ENCODE measurements at places on chromosomes 1 and 21.

- DNase-seq, result no peak
These were observed 10.3 kb downstream of the ALX3 start for GRCh38 chr1:110060034-110060661.

DNA sequence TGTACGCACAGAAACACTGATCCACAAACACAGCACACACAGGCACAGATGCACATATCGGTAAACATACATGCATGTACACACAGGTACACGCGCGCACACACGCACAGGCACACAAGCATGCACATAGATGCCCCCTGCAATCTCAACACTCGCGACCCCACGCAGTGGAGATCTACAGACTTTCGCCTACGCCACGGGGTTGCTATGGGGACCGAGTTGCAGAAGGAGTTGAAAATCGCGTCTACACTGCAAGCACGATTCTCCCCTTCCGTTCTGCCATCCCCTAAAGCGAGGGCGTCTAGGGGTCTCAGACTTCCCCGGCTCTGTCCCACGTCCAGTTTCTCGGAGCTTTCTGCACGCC, 826 bp downstream of the TRIM17 start:
- no peak for DNase-seq

GRCh38 chr1:10646347-10646861, 150.0 kb downstream of the CASZ1 start:
- no peak for DNase-seq

DNA sequence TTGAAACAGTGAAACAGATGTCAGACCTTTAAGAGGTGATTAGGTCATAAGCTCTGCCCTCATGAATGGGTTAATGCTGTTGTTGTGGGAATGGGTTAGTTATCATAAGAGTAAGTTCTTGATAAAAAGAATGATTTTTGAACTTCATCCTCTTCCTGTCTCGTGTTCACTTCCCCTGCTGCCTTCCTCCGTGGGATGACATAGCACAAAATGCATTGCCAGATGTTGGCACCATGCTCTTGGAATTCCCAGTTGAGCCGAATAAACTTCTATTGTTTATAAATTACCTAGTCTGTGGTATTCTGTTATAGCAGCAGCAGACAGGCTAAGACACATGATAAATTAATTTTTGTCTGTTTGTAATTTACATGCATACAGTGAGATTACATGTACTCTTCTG, 112.0 kb upstream of the LRRC7 start:
- DNase-seq, result no peak

GRCh38 chr1:48853006-48853405, 76.3 kb upstream of the BEND5 start:
- DNase-seq, result no peak

DNA sequence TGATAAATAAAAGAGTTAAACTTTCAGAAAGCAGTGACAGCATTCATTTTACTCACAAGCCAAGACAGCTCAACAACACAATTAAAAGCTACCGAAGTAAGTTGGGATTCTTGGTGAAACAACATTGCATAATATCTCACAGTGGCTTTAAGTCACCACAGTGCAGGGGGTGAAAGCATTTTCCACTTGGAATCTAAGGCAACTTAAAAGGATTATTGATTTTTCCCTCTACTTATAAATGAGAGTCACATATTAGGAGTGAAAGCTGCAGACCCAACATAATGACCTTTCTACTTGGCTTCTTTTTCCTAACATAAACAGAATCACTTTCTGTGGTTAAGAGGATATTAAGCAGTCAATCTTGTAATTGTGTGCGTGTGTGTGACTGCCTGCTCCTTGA, 536.6 kb upstream of the CXADR start:
- no peak for DNase-seq

- peak; percentile 3 for DNase-seq
These were observed 87.2 kb downstream of the MRPL37 start for GRCh38 chr1:54287176-54287650.

- DNase-seq, result no peak
These were observed 56.2 kb downstream of the SLC37A1 start for GRCh38 chr21:42569732-42570301.

- no peak for DNase-seq
These were observed 3.9 kb upstream of the SKI start for GRCh38 chr1:2224170-2224584.

GRCh38 chr1:200302921-200303290, 106.9 kb downstream of the ZNF281 start:
- no peak for DNase-seq

- DNase-seq, result no peak
These were observed 59.9 kb downstream of the DNM3 start for GRCh38 chr1:171901245-171901644.

- DNase-seq, result no peak
These were observed 86.4 kb upstream of the COL6A1 start for GRCh38 chr21:45894906-45895777.

- DNase-seq, result no peak
These were observed 30.2 kb downstream of the ADARB1 start for GRCh38 chr21:45104560-45104959.

DNA sequence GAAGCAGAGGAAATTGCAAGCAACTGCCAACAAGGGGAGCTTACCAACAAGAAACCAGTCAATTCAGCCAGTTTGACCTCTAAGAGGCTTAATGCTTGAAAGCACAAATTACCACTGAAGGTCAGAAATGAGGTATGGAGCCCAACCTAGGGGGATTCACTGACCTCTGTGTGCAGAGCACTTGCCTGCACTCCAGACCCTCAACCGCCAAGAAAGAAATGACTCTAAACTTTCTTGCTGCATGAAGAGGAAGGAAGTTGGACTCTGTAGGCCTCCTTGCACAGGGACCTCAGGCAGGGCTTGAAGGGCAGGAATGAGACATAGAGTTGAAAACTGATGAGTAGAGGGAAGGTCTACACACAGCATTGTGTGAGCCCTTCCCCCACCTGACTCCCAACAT, 10.0 kb downstream of the ARMH1 start:
- no peak for DNase-seq

DNA sequence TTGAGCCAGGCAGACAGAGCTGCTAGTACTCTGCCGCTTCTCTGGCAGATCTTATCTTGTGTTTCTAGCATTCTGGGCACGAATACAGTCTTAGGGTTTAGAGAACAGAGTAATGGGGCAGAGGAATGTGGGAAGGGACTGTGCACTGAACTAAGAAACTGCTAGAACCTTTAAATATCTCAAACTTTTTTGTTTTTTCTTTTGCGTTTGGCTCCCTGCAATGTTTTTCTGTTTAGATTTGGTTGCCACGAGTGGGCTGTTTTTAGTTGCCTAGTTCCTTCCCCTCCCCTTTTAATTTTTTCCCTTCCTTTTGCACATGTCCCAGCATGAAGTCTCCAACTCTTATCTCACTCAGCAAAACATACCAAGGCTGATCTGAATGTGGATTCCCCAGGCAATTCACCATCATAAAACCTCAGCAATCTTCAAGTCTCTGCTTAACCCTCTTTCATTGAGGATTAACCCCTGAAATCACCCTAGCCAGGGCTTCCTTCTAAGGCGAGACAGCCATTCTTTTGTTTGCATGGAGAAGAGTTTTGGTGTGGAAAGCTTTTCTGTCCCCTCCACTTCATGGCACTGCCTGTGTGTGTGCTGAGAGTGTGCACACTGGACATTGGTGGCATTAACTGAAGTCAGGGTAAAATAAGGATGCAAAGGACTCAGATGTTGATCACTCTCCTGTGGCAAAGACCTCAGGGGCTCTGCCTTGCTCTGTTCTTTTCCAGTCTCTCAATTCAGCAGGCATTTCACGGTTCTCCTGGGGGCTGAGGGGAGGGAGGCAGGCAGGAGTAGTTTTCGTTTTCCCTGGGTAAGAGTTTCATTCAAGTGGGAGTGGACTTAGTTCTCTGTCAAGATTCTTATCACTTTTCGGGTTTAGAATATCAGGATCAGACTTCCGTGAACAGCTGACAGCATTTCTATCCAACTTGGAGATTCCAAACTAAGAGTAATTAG, 2.8 kb upstream of the ATF3 start:
- no peak for DNase-seq

DNA sequence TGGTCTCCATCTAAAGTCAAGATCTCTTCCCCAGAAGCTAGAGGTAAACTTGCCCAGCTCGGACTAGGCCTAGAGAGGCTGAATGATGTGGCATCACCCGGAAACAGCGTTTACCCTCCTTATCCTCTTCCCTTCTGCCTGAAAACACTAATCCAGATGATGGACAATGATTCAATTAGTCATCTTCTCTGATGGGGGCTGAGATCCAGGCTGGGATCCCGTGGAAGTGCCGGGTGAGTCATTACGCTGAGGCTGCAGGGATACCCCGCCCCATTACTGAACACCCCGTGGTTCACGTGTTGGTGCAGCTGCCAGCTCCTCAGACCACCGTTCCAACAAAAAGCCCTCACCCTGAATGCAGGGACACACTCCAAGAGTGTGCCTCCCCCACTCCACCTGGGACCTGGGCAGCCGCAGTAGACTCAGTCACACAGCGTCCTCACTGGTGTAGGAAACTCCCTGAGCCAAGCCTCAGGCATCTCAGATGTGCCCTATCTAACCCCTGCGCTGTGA, 2.0 kb downstream of the S100A6 start:
- no peak for DNase-seq

GRCh38 chr1:186218654-186219352, 156.2 kb downstream of the TPR start:
- DNase-seq, result no peak

- no peak for DNase-seq
These were observed 42.8 kb downstream of the TYW3 start for GRCh38 chr1:74775735-74776134.

GRCh38 chr1:155967341-155968050, 10.9 kb downstream of the ARHGEF2 start:
- no peak for DNase-seq

DNA sequence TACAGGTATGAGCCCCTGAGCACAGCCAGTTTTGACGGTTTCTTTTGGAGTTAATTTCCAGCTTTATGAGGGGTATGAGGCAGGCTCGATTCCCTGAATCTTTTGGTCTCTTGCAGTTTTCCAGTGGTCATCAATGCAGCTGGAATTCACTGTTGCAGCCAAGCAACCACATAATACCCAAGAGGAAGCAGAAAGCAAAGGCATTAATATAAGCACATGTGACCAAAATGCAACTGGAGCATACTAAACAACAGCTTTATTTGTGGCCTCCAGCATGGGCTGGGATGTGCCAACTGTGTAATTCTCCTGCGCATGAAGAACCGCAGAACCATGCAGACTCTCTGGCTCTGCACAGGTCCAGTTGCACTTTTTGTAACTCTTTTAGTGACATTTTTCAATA, 33.0 kb downstream of the DSCAM start:
- no peak for DNase-seq

DNA sequence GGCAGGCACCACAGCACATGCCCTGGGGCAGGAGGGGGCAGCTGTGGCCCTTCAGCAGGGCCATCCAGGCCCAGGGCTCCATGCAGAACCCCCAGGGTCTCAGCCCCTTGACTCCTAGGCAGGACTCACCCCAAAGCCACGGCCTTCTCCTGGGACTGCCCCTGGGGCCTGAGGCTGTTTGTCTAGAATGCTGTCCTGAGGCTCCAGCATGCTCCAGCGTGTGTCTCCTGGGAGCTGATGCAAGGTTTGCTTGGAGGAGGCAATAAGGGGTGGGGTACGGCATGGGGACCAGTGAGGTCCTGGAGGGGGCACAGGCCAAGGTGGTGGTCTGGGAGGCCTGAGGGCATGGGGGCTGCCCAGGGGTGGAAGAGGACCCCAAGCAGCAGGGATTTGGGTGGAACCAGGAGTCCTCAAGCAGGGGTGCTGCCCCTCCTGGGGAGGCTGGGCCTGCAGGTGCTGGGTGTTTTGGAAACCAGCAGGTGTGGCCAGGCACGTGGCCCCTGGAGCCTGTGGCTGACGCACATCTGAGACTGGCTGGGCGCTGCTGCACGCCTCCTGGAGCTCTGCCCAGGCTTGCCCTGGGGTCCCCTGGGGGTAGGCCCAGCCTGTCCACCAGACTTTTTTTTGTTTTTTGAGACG, 7.8 kb upstream of the CALML6 start:
- no peak for DNase-seq

- no peak for DNase-seq
These were observed 338.7 kb downstream of the SIPA1L2 start for GRCh38 chr1:232291261-232291660.

- DNase-seq, result no peak
These were observed 53.8 kb upstream of the NUF2 start for GRCh38 chr1:163267962-163268361.

DNA sequence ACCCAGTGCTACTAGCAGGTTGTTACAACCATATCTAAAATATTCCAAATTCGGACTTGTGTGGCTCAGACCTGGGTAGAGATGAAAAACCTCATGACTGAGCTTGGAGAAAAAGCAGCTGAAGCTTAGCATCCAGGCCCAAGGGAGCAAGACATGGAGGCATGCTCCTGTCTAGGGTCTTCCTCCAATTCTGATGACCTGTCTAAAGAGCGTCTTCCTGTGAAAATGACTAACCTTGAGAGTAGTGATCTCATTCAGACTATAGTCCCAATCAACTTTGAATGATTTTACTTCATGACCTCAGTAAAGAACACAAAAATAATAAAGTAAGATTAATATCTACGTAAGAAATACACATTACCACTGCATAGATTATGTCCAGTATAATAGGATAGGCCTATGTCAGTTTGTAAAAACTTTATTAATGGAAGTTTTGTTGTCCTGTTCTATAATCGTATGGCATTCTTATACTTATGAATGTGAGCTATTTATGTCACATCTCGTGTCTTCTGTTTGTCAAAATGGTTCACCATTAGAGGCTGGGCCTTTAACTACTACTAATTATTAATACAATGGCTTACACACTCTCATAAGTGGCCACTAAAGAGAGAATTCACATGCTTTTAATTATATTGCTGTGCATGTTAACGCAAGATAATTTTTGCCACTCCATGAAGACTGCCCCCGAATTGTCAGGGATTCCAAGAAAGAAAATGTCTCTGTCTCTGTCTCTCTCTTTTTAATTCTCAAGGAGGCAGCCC, 201.3 kb downstream of the NCAM2 start:
- DNase-seq, result no peak

DNA sequence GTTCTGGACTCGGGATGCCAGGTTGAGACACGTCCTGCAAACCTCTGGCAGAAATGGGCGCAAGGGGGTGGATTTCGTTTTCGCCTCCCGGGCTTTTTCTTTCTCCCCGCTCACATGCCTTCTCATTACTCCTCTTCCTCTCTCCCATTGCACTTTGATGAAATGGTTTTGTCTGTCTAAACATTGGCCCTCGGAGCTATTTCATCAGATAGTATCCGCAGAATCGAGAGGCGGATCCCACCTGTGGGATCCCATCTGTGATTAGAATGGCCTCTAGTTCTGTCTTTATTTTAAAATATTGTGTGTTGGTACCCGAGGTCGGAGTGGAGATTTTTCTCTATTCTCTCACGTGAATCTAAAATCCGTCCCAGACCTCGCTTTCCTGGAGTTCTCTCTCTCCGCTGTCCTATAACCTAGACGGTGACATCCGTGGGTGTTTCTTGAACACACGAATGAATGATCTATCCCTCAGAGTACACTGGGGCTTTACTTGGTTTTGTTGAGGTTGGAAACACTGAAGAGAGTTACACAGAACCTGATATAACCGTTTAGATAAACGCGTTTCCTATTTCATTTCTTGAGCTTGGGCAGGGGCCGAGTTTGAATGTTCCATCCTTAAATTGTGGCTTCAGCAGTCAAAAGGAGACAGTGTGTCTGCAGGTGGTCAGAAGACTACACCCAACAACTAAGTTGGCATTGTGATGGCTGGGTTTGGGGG, 2.0 kb downstream of the EDARADD start:
- no peak for DNase-seq
